ENCODE measurements at places on chromosomes 5 and 9. TPM values are rescaled to one million over a fixed set of nuclear protein-coding genes. Genes with fewer than 3 reads are reported as not detected.

DNA sequence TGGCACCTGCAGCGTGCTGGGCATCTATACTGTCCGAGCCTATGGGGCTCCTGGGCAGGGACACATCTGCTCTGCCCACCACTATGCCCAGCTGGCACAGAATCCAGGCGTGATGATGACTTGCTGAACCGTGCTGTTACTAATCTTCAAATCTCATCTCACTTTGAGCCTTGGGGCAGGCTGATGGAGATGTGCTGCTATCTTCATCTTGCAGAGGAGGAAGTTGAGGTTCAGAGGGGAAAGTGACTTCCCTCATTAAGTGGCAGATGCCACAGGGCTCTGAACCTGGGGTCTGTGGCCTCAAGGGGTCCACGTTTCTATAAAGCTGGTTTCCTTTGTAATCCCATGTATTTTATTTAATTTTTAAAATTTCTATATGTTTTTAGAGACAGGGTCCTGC is 4.7 kb downstream of the SLC2A6 start:
- no peak for DNase-seq

- DNase-seq = no peak
Measured at GRCh38 chr5:127223256-127223974, 67.2 kb upstream of the MEGF10 start.

- no peak for DNase-seq
Measured at GRCh38 chr5:160978944-160979343, 126.9 kb upstream of the ATP10B start.

GRCh38 chr5:9454012-9454481 is 91.8 kb downstream of the SEMA5A start:
- no peak for DNase-seq

DNA sequence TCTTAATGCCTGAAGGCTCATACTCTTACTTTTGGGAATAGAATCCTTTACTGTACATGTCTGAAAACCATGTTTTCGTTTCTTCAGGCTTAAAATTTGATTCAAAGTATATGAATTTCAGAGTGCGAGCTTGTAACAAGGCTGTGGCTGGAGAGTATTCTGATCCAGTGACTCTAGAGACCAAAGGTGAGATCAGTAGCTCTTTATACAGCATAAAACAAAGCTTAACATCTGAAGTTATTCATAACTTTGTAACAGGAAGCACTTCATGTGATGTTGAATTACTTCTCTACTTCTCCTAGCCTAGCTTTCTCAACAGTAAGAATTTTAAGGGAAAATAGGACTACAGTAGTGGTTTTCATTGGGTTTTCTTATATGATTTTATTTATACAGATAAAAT is 49.4 kb upstream of the FKTN start:
- DNase-seq = no peak

DNA sequence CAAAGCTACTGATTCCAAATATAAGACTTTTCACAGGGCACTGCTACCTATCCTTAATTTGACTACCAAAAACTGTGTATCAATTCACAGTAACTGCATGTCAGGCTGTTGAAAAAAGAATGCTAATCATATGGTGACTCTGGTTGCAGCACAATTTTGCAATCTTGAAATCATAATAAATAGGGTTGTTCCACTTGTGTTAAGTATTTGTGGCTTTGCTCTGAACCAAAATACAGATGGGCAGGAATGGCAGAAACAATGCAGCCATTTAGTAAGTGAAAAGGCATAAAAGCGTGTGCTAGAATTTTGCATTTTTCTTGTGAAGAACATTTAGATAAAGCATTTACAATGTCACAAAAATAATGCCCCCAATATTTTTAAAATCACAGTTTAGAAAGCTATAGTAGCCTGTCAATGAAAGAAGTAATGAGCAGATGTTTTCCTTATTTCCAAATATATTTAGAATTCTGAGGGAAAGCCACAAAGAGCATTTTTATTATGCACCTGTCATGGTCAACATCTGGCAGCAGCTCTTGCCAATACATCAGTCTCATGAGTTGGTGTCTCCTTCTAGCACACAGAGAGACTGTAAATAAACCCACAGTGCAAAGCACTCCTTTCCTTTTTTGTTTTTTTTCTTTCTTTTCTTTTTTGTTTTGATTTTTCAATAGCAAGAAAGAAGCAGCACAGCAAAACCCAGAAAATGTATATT is 54.8 kb upstream of the PAM start:
- DNase-seq = no peak

GRCh38 chr5:37875051-37875787 is 35.4 kb upstream of the GDNF start:
- DNase-seq = no peak

The PCDHGC5 gene
- not detected for polyA plus RNA-seq

The DCTN4 gene
- polyA plus RNA-seq = 24.1 TPM

- no peak for DNase-seq
Measured at GRCh38 chr9:18359335-18359734, 114.6 kb upstream of the ADAMTSL1 start.

GRCh38 chr9:28805197-28805596 is 1231.9 kb upstream of the C9orf72 start:
- no peak for DNase-seq

DNA sequence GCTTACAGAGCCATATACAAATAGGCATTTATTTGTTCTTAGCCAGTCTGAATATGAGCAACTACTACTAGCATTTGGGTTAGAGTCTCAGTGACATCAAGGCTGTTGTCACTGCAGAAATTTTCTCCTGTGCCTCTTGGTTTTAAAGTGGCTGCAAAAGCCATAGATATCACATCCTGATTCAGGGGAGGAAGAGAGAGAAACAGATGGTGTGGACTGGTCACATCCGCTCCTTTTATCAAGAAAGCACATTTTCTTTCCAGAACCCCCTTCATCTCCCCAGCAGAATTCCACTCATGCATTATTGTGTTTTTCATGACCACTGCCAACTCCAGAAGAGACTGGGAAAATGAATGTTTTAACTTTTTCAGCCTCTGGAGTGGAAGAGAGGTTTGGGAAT is 69.8 kb downstream of the PTTG1 start:
- no peak for DNase-seq

GRCh38 chr9:32419921-32420320 is 35.5 kb downstream of the ACO1 start:
- DNase-seq = no peak

DNA sequence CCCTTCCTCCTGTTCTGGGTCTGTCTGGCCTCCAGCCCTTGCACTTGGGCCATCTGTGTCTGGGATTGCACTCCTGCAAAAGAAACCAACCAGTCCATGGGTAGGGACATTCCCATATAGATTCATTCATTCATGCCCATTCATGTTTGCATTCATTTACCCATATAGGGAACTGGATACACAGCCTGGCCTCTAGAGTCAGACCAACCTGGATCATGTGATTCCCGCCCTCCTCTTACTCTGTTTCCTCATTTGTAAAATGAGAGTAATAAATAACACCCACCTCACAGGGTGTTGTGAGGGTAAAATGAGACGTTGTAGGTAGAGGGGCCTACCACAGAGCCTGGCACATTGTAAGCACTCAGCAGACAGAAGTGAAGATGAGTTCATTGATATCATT is 8.5 kb downstream of the PCDH12 start:
- DNase-seq = no peak

DNA sequence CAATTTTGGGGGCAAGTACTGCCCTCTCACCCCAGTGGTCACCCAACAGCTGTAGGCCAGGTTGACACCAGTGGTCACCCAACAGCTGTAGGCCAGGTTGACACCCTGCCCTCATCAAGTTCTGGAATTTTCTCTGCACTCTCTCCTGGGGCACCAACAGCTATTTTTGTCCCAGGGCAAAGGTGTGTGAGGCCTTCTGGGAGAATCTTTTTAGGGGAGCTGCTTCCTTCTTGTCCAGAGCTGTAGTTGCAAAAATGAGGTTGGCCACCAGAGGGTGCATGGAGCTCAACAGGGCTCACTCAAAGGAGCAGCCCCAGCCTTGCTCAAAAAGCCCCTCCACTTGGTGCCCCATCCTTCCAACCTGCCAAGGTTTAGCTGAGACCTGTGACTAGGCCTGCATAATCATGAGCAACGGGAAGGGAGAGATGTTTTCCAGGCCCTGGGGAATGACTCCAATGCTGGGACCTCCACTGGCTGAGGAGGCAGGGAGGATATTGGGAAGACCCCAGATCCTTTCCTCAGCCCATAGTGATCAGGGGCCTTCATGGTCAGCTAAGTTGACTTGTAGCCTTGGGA is 10.6 kb upstream of the P4HA2 start:
- peak; percentile 41 for DNase-seq

DNA sequence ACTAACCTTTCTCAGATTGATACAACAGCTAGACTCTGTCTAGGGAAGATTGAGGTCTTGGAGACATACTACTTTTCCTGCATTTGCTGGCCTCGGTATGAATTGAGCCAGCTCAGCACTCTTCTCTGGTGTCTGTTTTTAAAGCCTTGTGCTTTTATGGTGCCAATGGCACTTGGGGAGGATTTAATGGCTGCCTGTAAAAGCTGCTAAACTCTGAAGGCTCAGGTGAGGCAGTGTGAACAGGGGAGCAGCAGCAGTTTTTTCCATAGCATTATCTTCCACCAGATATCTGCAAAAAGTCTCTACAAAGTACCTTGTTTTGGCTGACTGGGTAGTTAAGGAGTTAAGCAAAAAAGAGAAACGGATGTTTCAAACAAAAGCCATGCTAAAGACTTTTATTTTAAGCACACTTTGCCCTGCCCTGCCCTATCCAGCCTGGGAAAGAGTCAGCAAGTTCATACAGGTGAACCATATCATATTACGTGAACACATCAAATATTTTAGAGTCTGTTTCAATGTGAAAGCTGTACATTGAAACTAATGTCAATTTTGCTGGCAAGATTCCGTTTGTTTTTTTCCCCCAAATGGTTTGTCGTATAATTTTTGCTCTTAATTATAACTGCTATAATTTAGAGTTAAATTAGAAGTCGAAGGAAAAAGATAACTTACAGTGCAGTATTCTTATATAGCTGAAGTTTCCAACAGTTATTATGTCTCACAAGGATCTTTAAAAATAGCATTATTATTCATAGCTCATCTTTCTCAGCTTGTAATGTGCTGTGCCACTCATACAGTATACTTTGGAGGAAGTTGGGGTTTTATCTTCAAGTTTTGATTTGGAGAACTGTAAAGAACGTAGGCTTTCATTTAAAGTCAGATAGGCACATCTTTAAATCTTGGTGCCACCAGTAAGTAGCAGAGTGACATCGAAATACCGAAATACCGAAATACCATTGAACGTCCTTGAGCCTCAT is 424.1 kb upstream of the CD180 start:
- DNase-seq = no peak

The PCDHGA8 gene
- 0.04 TPM for polyA plus RNA-seq

The BTNL8 gene
- not detected for polyA plus RNA-seq

The CCL27 gene
- polyA plus RNA-seq = not detected
